ENCODE measurements at places on chromosomes 5 and 9. TPM values are rescaled to one million over a fixed set of nuclear protein-coding genes. Genes with fewer than 3 reads are reported as not detected.

Gene PLAC8L1
- total RNA-seq, result not detected

- DNase-seq, result no peak
Observed at GRCh38 chr5:114411380-114411931, 49.6 kb downstream of the KCNN2 start.

Gene PLCXD3
- 4.7 TPM for total RNA-seq

Gene IFNA5
- total RNA-seq, result not detected

Gene OR1B1
- not detected for total RNA-seq

GRCh38 chr5:69049151-69049550 is 44.7 kb upstream of the SLC30A5 start:
- DNase-seq, result no peak

GRCh38 chr9:28332648-28333047 is 759.4 kb upstream of the C9orf72 start:
- no peak for DNase-seq

Gene SPINK14
- not detected for total RNA-seq

Gene PRDM9
- total RNA-seq, result not detected

Gene SLC45A2
- 0.66 TPM for total RNA-seq

DNA sequence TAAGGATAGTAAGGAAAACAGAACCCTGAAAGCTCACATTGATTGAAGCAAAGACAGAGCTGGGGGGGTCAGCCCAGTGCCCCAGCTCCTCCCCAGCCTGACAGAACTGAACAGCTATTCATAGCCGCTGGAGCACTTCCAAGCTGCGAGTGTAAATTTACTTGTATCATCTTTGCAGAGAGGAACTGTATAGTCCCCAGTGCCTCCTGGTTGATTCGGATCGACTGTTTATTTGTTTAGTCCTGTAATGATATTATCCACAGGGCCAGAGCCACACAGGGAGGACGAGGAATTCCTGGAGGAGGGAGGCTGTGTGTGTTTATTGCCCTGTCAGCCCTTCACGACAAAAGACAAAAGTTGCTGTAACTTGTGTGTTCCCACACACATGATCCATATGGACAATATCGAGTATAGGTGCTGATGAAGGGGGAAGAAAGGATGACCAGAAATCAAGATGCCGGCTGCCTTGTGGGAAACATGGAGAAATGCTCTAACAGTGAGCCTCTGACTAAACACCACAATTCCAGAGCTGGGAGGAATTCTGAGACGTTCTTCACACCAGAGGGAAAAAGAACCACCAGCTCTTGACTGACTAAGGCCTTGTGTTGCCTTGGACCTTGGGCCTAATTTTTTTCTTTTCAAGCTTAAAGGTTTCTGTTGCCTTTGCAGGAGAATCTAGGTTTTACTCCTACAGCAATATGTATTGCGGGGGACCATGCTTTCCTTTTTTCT is 31.1 kb downstream of the FOXD1 start:
- no peak for DNase-seq

GRCh38 chr5:29995154-29995553 is 1198.3 kb upstream of the CDH6 start:
- DNase-seq, result no peak

DNA sequence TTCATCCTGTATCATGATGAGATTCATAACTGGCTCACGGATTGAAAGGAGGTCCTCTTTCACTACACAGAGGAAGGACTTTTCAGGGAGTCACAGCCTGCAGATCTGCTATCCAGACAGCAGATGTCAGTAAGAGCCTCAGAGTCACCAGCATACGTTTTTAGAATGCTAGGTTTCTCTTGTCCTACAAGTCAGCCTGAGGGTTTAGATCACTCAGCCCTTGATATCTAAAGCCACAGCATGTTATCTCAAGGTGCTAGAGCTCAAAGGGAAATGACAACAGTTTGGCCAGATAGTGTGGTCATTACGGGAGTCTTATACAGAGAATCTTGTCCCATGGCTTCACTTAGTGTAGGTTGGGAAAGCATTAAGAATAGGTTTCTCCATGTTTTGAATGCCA is 30.9 kb upstream of the SLC46A2 start:
- no peak for DNase-seq

DNA sequence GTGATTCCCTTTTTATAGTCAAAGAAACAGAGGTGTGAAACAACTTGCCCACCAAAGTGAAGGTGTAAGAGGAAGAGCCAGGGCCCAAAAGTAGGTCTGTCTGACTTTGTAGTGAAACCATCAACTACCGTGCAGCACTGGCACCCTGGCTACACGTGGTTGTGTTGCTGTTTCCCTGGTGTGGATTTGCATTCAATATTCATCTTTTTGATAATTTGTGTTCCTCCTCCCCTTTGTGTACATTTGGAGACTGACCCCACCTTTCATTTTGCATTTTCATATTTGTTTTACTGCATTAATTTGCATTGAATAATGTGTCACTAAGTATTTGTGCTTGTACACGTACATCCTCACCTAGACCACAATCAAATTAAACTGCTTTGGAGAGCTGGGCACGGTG is 873.8 kb upstream of the WWC1 start:
- no peak for DNase-seq

- DNase-seq, result no peak
Observed at GRCh38 chr9:84385386-84386040, 45.0 kb upstream of the SLC28A3 start.

Gene PCDHGA9
- total RNA-seq, result 7.5 TPM

Gene XRCC4
- 7.6 TPM for total RNA-seq

- DNase-seq, result peak; percentile 63
Observed at GRCh38 chr5:74257645-74258313, 382.7 kb downstream of the ENC1 start.

DNA sequence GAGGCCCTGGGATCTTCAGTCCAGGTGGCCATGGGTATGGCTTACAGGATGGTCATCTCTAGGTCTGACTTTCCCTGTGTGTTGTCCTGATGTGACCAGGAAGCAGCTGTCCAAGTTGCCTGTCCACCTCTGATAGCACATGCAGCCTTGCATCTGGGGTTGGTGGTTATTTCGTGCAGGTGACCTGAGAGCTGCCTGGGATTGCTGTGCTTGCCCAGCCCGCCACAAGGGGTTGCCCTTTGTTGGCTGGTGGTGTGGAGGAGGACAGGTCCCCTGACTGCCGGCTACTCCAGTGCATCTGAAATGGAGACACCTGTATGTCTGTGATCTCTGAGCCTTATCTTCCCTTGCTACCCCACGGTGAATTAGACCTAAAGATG is 212.6 kb downstream of the ARHGAP26 start:
- DNase-seq, result no peak

Gene PCDHGA12
- total RNA-seq, result 10.2 TPM

Gene PCDHA10
- 2.9 TPM for total RNA-seq

GRCh38 chr9:7117676-7118561 is 360.1 kb downstream of the KDM4C start:
- no peak for DNase-seq

DNA sequence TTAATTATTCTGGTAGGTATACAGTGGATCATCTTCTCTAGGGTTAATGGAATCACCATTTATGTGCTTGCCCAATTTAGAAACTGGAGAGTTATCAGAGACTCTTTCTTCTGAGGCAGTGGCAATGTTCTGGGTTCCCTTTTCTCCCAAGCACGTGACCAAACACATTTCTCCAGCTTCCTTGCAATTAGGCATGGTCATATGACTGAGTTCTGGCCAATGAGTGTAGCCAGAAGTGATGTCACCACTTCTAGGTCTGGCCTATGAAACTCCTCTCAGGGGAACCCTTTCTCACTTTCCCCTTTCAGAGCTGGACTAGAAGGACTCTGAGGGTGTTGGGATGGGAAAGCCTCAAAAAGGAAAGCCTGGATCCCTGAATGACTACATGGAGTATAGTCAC is 172.0 kb downstream of the NSG2 start:
- DNase-seq, result no peak

GRCh38 chr5:56106837-56107236 is 112.1 kb upstream of the IL6ST start:
- DNase-seq, result no peak

- no peak for DNase-seq
Observed at GRCh38 chr9:14373706-14374105, 59.8 kb upstream of the NFIB start.

- DNase-seq, result no peak
Observed at GRCh38 chr5:43461066-43461465, 22.6 kb downstream of the TMEM267 start.

Measured in mucosa of gallbladder (tissue), 1 donor.